Astrocyte of the spinal cord (primary cell): ENCODE measurements at places on chromosomes 13 and 19.

DNA sequence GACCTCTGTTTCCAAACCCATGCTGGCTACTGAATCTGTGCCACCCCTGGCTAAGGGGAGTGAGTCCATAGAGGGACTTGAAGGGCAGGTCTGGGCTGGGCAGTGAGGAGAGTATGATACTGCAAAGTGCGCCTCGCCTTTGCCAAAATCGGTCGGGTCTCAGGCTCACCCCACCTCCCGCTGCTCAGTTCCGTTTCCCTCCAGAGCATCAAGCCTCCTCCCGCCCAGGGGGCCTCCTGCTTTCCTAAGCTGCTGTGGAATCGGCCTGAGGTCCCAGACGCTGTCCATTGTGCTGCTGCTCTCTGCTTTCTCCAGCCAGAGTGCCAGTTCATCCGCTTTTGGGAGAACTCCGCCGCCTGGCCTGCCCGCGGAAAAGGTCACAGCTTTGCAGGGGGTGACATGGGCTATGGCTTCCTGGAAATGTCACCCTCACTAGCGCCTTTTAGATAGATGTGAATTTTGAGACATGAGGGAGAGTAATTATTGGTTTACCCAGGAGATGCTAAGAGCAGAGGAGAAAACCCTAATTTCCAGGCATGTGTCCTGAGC, 1418.4 kb downstream of the UQCRFS1 start:
- DNase-seq = peak; percentile 20

- no peak for DNase-seq
Measured at GRCh38 chr13:74132152-74132775, 1.9 kb downstream of the KLF12 start.

GRCh38 chr19:47623151-47623920, 14.4 kb downstream of the BICRA start:
- DNase-seq = no peak

GRCh38 chr19:29098863-29099481, 114.0 kb downstream of the UQCRFS1 start:
- DNase-seq = no peak

DNA sequence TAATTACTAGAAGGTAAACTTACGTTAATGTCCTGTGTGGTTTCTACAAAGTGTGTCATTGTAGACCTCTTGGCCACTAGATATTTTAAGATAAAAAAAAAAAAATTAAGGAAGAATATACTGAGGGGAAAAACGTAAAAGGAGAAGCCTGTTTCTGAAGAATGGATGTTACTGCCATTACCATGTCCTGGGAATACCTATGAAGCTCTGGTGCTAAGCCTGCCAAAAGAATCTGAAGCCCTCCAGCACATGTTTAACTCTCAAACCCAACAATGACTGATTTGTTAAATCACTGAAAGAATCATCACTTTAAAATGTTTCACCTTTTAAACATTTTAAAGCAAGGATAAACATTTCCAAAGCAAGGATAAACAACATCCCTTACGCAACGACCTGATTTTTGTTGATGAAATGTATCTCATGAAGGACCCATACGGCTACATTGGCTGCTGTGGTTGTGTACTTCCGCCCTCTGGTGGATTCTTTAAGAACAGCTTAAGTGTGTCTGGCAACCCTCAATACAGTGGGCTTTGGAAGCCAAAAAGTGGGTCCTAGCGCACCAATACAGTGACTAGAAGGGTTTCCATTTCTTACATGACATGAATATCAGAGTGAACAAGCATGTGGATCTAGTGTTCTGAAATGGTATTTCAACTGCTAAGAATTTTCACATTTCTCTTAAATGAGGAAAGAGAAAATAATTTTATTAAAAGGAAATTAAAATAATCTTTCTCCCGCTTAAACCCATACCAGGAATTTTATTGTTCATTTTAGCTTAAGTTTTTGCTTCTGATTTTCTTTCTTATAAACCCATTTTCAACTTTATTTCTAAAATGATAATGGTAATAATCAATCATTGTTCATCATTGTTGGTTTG, 74.5 kb upstream of the RAP2A start:
- DNase-seq = peak; percentile 76

- peak; percentile 65 for DNase-seq
Measured at GRCh38 chr13:42405665-42406390, 133.9 kb downstream of the AKAP11 start.

GRCh38 chr19:29523568-29523967, 2.2 kb upstream of the VSTM2B start:
- DNase-seq = no peak

DNA sequence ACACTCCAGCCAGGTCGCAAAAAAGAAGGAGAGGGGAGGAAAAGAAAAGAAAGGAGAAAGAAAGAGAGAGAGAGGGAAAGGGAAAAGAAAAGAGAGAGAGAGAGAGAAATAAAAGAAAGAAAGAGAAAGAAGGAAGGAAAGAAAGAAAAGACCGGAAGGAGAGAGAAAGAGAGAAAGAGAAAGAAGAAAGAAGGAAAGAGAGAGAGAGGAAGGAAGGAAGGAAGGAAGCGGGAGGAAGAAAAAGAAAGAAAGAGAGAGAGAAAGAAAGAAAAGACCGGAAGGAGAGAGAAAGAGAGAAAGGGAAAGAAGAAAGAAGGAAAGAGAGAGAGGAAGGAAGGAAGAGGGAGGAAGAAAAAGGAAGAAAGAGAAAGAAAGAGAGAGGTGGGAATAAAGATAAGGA, 320.8 kb downstream of the SHISA2 start:
- no peak for DNase-seq
